Urothelium cell line (cell line): ENCODE measurements at places on chromosomes 1 and 21.
A peak's percentile ranks its signal among the peaks of the same experiment; 100 is the strongest.

- DNase-seq, result peak; percentile 64
These were observed 569 bp downstream of the TRABD2B start for GRCh38 chr1:47996406-47997226.

DNA sequence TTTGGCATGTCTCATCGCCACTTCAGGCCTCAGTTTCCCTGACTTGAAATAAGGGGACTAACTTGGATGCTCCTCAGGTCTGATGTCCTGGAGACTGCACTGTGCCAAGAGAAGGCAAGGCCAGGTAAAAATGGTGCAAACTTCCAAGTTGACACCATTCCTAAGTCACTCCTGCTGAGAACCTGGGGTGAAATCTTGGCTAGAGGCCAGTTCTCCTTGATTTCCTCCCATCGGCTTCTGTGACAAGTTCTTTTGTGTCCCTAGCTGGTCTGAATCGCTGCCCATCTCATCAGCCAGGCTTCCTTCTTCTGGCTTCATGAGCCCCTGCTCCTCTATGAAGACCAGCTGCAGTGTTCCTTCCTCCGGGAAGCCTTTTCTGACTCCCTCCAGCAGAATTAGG is 48.6 kb upstream of the ID3 start:
- DNase-seq, result no peak

GRCh38 chr1:119008483-119009311 is 20.6 kb upstream of the TBX15 start:
- DNase-seq, result peak; percentile 60

- no peak for DNase-seq
These were observed 310.9 kb downstream of the NTNG1 start for GRCh38 chr1:107451715-107452114.

GRCh38 chr1:17016317-17016661 is 4.6 kb upstream of the ATP13A2 start:
- DNase-seq, result no peak

DNA sequence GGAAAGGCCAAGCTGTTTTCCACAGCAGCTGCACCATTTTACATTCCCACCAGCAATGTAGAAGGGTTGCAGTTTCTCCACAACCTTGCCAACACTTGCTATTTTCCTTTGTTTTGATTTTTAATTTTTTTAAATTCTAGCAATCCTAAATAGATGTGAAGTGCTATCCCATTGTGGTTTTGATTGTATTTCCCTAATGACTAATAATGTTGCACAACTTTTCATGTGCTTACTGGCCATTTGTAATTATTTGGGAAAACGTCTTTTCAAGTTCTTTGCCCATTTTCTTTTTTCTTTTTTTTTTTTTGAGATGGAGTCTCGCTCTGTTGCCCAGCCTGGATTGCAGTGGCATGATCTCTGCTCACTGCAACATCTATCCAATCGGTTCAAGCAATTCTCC is 53.9 kb downstream of the VCAM1 start:
- no peak for DNase-seq

- DNase-seq, result no peak
These were observed 213.0 kb downstream of the CRB1 start for GRCh38 chr1:197481101-197481500.

- DNase-seq, result peak; percentile 34
These were observed 100.0 kb upstream of the SERTAD4 start for GRCh38 chr1:210132582-210132981.

GRCh38 chr21:45388011-45388521 is 16.9 kb upstream of the COL18A1 start:
- DNase-seq, result no peak

DNA sequence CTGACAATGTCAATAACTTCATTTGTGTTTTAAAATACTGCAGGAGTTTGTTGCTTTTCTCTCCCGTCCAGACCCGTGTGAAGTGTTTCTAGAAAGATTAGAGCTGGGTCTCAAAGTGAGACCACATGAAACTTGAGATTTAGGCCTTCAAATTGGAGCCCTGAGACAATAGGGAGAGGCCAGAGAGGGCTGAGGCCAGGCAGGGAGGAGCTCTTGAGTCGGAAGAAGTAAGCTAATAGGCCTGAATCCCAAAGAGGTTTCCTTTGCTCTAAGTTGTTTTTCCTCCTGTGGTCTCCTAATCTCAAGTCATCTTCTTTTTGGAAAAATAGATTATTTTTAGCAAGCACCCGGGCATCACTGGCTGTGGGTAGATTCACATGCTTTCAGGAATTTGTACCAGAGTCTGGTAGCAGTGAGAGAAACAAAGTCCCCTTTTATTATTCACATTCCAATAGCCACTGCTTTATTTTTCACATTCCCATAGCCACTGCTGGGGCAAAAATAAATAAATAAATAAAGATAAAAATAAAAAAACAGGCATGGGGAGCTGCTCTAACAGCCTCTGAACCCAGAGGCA is 25.6 kb downstream of the CD244 start:
- DNase-seq, result no peak

DNA sequence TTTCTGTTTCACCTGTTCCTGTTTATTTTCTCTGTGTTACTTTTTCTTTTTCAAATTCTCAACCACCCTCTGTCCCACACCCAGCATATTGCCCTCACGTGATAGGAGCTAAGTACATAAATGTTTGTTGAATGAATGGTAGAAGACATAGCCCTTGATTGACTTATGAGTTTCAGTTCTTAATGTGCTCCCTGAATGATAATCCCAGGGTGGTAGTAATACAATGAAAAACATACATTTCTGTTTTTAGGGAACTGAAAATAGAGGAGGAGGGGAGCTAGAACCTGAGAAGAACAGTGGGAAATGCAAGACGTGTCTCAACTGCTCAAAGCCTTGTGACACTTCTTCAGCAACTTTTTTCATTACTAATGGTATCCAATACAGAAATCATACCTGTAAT is 147.1 kb downstream of the SPATA46 start:
- no peak for DNase-seq

GRCh38 chr1:5747426-5748285 is 244.6 kb downstream of the NPHP4 start:
- DNase-seq, result no peak

GRCh38 chr1:165855010-165855838 is 27.8 kb downstream of the UCK2 start:
- no peak for DNase-seq

- DNase-seq, result peak; percentile 82
These were observed 19.7 kb upstream of the LMX1A start for GRCh38 chr1:165376041-165376810.

DNA sequence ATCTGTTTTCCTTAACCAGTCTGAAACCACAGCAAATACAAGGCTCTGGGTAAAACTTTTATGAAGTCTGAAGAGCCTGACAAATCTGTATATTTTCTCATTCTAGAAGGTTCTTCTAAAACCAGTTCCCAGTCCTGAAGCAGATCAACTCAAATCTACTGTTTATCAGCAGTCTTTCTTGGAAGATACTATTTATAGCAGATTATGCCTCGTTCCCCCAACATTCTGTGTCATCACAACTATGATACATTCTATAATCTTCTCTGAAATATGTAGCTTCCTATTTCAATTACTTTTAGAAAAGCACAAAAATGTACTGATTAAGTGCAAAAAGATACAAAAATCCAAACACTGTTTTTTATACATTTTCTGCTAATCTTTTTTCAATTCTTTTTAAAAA is 67.5 kb downstream of the NIBAN1 start:
- no peak for DNase-seq

DNA sequence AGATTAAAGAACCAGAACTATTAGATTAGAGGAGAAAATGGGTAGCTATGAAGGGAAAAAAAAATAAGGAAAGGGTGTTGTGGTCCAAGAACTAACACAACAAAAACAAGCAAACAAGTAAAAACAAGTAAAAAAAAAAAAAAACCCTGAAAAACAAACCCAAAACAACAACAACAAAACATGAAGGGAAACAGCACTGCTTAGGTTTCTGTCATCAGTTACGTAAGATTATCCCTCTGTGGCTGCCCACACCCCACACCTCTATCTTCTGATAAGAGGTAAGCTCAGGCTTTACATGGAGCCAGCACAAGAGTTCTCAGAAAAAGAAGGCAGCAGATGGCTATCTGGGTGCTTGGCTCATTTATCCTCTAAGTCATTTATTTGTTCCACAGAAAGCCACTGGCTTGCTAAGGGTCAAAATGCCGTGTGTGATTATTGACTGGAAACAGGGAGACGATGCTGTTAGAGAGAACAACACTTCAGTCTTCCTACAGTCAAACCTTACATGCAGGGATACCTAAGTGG is 57.5 kb downstream of the KIAA0319L start:
- DNase-seq, result no peak

- no peak for DNase-seq
These were observed 56.2 kb downstream of the DPYD start for GRCh38 chr1:97864615-97865014.

GRCh38 chr1:65792669-65793358 is at the start of gene PDE4B:
Gene PDE4B (plus strand): TSS chr1:65792895.
- peak; percentile 61 for DNase-seq

GRCh38 chr1:147338571-147338970 is 96.1 kb downstream of the CHD1L start:
- no peak for DNase-seq

DNA sequence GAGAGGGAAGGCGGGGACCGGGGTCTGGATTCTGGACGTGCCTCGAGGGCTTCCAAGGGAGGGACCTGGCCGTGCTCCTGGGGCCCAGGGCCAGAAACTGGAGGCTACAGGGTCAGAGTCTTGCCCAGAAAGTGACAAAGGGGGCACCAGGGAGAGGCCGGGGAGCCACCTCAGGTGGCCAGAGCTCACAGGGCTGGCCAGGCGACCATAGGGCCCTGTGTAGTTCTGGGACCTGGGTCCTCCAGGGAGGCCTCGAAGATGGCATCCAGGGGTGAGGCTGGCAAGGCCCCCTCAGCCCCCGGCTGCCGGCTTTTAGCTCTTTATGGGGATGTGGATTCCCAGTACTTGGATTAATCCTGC is 14.3 kb upstream of the LRRC3 start:
- DNase-seq, result no peak

DNA sequence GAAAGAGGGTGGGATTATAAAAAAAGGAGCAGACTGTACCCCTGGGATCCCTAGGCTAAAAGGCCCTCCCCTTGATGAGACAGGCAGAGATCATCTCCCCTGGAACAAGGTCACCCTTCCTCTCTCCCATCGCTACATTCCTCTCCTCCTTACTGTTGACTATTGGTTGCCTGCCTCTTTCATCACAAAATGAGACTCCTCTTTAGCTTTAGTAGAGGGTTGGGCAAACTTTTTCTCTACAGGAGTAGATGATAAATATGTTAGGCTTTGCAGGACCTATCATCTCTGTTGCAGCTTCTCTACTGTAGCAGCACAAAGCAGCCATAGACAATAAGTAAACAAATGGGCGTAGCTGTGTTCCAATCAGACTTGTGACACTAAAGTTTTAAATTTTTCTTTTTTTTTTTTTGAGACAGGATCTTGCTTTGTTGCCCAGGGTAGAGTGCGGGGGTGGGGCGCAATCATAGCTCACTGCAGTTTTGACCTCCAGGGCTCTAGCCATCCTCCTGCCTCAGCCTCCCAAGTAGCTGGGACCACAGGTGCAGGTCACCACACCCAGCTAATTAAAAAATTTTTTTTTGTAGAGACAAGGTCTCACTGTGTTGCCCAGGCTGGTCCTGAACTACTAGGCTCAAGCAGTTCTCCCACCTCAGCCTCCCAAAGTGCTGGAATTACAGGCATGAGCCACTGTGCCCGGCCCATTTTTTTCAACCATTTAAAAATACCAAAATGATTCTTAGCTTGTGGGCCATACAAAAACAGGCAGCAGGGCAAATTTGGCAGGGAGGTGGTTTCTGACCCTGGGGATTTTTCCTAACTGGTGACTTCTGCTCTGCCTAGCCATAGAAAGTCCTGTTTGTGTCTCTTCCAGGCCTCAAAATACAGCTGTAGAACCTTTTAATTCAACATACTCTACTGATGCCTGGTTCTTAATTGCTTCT is 15.1 kb downstream of the MCL1 start:
- DNase-seq, result no peak

GRCh38 chr1:159421821-159422220 is 10.2 kb upstream of the OR10J4 start:
- DNase-seq, result no peak

- DNase-seq, result no peak
These were observed 168.2 kb downstream of the GRIK1 start for GRCh38 chr21:29771491-29772066.

- DNase-seq, result no peak
These were observed 47.0 kb upstream of the PALMD start for GRCh38 chr1:99598738-99599411.

DNA sequence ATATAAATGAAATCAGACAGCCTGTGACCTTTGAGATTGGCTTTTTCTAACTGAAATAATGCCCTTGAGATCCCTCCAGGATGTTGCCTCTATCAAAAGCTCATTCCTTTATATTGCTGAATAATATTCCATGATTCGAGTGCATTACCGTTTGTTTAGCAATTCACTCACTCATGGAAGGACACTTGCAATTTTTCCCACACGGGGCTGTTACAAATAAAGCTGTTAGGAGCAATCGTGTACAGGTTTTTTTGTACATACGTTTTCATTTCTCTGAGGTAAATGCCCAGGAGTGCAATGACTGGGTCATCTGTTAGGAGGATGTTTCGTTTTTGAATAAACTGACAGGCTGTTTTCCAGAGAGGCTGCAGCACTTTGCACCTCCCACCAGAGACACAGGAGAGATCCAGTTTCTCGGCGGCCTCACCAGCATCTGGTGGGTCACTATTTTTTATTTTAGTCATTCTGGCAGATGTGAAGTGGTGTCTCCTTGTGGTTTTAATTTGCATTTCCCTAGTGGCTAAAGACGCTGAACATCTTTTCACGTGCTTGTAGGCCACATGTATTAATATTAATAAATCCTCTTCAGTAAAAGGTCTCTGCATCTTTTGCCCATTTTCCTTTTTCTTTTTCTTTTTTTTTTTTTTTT is 11.0 kb downstream of the PRDM15 start:
- no peak for DNase-seq

- no peak for DNase-seq
These were observed 152.2 kb upstream of the NFIA start for GRCh38 chr1:60930130-60930529.

DNA sequence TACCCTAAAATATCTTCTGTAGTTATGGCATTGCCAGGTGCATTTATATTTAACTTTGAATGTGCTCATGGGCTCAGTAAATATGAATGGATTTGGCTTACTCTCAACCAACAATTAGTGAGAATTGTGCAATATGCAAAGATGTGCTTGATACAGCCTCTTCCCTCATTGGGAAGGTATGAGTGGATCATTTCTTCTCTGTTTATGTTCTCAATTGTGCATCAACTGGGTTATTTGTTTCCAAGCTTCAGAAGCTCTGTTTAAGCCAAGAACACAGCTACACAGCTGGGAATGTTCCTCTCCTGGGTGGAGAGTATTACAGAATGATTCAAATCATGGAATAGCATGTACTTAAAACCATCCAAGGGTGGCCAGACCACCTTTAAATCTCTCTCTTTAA is 17.6 kb upstream of the MAP1LC3C start:
- no peak for DNase-seq

- DNase-seq, result no peak
These were observed 65.8 kb downstream of the SIK1 start for GRCh38 chr21:43361127-43361492.

GRCh38 chr1:77866296-77866695 is 22.1 kb upstream of the NEXN start:
- no peak for DNase-seq

DNA sequence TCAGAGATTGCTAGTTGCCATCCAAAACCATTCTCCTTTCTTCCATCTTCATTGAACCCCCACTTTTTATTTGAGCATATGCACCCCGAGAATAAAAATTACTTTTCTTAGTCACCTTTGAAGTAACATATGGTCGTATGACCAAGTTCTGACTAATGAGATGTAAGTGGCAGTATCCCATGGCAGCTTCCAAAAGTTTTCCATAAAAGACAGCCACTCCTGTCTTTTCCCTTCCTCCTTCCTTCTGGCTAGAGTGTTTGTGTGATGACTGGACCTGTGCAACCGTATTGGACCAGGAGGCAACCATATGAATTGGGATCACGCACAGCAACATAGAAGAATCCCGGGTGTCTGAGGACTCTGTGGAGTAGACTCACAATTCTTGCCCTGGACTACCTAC is 41.1 kb upstream of the CCSAP start:
- DNase-seq, result no peak
